Activated naive CD8-positive, alpha-beta T cell treated with anti-CD3 and anti-CD28 coated beads, Interleukin-2, amount 50 U/mL, for 24 hours (primary cell): ENCODE measurements at places on chromosomes 13 and 19.

GRCh38 chr13:69319656-69320055, 788.0 kb upstream of the ATXN8OS start:
- no peak for DNase-seq

- no peak for DNase-seq
These were observed 1.3 kb downstream of the ZNF607 start for GRCh38 chr19:37718304-37718703.

DNA sequence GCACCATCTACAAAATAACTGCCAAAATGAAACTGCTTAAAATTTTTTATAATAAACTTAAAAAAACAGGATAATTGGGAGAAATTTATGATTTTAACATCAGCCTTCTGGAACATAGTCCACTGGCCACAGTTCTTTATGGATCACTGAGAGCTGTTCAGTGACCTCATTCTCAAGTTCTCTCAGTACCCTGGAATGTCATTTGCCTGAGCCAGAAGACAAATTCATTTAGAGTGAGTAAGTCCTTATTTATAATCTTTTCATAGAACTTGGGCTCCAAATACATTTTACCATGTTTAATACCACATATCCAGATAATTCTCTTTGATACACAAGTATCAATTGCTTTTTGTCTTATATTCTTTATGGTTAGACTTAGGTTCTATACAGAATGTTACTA, 87.6 kb downstream of the CAB39L start:
- no peak for DNase-seq

GRCh38 chr19:2363419-2363818, 3.4 kb downstream of the TMPRSS9 start:
- DNase-seq = no peak

- no peak for DNase-seq
These were observed 5.5 kb downstream of the RAVER1 start for GRCh38 chr19:10327793-10328192.

DNA sequence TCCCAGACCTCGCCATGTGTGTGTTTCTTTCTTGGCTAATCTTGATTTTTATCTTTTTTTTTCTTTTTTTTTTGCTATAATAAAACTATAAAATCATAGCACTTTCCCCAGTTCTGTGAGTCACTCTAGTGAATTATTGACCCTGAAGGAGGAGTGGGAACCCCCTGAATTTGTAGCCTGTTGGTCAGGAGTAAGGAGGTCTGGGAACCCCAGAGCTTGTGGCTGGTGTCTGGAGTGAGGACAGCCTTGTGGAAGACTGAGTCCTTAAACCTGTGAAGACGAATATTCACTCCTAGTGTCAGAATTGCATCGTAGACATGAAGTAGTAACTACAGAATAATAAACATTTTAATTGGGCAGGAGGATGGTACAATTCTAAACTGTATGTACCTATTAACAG, 7.4 kb downstream of the EID2B start:
- DNase-seq = no peak

- no peak for DNase-seq
These were observed 306.8 kb downstream of the KCNRG start for GRCh38 chr13:50322006-50322405.

DNA sequence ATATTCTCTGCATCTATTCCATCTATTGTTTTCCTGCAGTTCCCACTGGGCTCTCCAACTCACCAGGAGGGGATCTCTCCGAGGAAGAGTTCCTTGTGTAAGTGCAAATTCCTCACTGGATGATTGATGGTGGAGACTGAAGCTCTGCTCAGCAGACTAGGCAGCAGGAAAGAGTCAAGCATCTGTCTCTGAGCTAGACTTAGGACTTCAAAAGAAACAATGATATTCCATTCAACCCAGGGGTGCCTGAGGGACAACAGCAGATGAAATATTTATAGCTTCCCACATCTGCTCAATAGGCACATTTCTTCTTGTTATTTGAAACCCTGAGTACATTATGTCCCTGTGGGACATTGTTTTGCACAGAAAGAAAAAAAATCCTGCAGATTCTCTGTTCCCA, at the start of the genes OR7A5 and OR7C1:
Gene OR7A5, minus strand, starts transcription at position 175 of the 400 bp plus-strand sequence. CDS start 6,944 bp downstream, outside the sequence.
Gene OR7C1, minus strand, starts transcription at position 175 of the 400 bp plus-strand sequence. CDS start 35,049 bp downstream, outside the sequence.
- DNase-seq = no peak

DNA sequence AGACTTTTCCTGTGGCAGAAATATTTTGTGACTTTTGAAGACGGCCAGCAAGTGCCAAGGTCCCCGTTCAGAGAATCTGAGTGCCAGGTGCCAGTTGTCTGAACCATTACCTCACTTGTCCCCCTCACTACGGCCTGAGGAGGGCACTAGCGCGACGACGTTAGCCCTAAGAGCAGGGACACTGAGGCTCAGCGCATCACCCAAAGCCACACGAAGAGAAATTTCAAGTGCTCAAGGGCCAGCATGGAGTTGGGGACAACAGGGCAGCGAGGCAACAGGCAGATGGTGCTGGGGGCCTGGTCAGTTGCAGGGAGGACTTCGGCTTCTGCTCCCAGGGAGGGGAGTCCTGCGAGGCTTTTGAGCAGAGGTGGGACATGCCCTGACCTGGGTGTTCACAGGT, 9.5 kb upstream of the TYK2 start:
- DNase-seq = peak; percentile 47

- no peak for DNase-seq
These were observed 21.6 kb downstream of the VSTM1 start for GRCh38 chr19:54041969-54042606.

GRCh38 chr19:15424692-15425272, 6.0 kb upstream of the AKAP8L start:
- DNase-seq = no peak

DNA sequence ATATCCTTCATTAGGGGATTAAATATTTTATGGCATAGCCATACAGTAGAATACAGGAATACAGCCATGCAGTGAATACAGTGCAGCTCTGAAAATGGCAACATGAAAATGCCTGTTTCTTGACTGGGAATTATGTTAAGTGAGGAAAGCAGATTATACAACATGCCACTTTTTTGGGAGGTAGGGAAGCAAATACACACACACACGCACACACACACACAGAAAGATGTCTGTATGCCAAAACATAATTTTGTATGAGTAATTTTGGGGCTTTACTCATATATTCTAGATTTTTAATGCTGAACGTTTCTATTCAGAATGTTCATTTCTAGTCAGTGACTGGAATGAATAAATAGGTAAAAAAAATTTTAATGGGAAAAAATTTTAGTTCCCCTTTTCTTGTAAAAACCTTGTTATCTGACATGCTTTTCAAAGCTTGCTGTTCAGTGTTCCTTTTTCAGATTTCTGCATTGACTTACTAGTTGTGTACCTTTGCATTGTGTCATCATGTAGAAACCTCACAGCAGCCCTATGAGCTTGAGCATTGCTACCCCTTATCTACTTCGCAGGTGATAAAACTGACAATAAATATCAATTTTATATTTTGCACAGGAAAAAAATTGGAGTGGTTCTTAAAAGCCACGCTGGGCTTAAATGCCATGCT, 7.8 kb downstream of the GPR183 start:
- DNase-seq = no peak

DNA sequence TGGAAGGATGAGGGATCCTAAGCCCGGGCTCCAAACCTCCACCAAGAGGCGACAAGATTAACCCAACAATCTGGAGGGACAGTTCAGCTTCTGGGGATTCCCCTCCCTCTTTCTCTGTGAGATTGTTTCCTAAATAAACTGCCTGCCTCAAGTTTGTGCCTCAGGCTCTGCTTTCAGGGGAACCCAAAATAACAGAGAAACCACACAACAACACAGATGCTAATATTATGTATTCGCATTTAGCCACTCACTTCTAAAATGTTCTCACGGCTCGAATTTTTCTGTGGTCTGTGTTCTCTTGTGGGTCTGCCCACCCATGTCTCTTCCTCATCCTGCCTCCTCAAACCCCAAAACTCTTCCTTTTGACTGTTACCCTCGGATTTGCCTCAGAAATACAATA, 1381.1 kb upstream of the SLC10A2 start:
- no peak for DNase-seq
